Thoracic aorta (tissue), 2 donors: ENCODE measurements at places on chromosomes 16 and 17.

DNA sequence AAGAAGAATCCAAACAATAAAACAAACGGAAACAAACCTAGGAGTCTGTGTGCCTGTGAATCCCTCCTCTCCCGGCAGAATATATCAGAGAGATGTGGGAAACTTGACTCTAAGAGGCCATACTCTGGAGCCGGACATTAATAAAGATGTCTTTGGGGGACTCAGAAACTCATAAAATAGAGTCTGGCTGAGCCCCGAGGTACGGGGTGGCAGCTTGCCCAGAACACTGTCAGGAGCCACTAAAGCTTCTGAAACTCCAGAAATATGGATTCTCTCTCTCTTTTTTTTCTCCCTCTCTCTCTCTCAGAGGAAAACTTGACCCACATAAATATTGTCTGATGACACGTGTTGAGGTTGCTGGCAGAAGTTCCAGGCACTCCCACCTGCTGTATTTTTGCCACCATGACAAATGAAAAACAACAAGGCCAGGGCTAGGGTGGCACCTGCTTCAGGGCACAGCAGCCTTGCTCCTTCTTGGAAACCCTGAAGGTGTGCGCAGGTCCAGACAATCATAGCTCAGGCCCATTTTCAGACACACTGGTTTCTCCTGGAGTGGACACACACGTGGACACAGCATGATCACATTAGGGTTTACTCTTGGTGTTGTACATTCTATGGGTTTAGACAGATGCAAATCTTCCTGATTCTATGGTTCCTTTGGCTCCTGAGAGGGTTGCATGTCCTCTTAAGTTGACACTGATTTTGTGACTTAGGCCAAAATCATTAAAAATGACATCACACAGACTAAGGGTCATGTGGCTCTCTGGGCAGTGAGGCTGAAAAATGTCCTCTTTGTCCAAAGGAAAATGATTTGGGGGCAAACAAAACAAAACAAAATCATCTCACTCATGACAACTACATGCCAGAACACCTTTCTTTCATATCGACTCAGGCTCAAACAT, 282.6 kb upstream of the IRX3 start:
- DNase-seq: no peak

- DNase-seq: no peak
Measured at GRCh38 chr17:34203018-34203638, 52.0 kb upstream of the CCL2 start.

- DNase-seq: no peak
Measured at GRCh38 chr17:29597361-29598172, 4.6 kb downstream of the ANKRD13B start.

DNA sequence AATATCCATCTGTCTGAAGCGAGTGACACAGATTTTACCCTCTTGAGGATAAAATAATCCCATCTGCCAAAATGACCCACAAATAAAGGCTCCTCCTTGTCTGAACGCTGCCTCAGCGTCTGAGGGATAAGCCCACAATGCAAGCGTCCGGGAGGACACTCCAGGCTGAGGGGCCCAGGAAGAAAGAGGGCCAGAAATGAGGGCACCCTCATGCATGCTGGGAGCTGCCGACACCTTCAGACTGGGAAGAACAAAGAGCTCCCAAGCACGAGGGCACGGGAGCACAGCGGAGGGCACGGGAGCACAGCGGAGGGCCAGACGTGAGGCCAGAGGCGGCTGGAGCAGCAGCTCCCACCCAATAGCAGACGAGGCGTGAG, 126.9 kb downstream of the ZNF778 start:
- DNase-seq: no peak

DNA sequence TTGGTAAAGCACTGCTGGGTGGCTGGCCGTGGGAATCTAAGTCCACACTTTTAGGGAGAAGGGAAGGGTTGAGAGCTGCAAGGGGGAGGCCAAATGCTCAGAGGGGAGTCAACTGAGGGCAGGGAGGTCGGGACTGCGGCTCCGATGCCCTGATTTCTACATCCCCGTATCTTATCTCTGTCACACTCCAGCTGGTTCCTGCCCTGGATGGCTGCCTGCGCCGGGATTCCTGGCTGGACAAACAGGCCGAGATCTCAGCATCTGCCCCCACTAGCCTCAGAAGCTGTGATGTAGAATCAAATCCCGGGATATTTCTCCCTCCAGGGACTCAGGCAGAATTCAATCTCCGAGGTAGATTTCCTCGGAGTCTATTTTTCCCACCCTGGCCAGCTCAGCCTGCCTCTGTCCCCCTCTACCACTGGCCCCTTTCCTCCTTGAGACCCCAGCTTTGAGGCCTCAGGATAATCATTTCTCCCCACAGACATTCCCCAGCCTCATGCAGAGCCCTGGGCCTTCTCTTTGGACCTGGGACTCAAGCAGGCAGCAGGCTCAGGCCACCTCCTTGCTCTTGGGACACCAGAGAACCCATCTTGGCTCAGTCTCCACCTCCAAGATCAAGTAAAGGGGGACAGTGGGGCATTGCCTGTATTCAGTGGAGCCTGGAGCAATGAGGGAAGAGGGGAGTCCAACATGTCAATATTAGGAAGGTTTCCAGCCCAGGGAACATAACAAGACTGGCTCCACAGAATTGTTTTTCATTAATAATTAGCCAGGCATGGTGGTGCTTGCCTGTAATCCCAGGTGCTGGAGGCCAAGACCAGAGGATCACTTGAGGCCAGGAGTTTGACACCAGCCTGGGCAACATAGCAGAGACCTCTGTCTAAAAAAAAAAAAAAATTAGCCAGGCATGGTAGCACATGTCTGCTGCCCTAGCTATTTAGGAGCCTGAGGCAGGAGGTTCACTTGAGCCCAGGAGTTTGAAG, 1.8 kb downstream of the SHBG start:
- DNase-seq: no peak

DNA sequence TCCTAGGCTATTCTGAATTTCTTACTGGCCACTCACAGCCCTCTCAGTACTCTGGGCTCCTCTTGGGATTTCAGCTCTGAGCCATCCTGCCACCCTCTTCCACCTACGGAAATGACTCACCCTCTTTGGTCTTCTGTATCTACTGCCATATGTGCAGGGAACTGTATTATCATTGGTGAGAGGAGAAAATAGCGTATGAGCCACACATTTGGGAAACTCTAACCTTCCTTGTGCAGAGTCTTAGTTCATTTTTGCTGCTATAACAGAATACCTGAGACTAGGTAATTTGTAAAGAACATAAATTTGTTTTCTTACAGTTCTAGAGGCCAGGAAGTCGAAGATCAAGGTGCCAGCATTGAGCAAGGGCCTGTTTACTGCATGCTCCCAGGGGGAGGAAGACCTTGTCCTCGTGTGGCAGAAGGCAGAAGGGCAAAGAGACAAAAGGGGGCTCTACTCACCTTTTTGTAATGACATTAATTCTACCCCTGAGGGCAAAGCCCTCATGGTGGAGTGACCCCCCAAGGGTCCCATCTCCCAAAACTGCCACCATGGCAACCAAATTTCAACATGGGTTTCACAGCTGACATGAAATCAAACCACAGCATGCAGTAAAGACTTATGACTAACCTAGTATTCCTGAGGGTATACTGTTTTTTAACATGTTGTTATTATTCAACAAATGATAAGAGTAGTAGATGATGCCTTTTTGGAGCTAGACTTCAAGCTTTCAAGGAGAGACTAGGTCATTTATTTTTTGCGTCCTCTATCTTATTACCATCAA, 191.8 kb downstream of the PRKCA start:
- no peak for DNase-seq

DNA sequence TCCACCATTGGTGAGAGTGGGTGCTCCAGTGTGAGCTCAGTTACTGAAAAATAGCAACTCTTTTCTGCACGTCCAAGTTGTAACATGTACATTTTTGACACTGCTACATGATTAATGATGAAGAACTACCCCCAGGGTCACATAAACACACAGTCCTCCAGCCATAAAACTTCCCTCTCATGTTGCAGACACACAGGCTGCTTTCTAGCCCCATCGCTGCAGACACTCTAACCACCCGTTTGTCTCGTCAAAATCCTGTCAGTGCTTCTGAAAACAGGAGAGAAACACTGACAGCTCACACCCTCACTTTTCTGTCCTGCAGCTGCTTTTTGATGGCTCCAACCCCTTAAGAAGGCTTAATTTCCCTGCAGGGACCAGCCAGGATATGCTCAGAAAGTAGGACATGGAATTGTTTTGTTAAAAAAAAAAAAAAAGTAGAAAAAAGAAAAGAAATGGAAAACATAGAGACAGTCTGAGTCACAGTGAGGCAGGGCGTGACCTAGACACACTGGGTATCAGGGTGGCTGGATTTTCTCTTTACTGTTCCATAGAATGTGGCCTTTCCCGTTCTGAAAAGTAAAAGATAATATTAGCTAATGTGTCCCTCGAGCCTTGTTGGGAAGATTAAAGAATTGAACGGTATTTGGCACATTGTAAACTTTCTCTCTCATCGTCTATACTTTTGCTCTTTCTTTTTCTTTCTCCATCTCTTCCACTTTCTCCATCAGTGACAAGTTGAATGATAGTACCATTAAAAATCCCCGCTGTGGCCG, 20.7 kb upstream of the CCL5 start:
- no peak for DNase-seq

DNA sequence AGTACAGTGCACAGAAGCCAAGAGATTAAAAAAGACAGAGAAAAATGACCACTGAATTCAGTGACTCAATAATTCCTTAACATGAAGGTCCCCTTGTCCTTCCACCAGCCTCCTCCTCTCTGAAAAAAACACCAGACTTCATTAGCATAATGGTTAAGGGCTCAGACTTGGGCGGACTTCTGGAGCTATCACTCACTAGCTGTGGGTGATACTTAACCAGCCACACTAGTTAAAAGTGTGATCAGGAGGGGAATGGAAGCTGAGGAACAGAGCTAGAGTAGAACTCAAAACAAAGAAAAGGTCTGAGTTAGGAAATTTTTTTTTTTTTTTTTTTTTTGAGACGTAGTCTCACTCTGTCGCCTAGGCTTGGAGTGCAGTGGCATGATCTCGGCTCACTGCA, 23.2 kb downstream of the ZNF652 start:
- DNase-seq: no peak

GRCh38 chr17:70041540-70041939, 33.5 kb upstream of the KCNJ16 start:
- no peak for DNase-seq
